ENCODE measurements at places on chromosomes 6 and 20.

DNA sequence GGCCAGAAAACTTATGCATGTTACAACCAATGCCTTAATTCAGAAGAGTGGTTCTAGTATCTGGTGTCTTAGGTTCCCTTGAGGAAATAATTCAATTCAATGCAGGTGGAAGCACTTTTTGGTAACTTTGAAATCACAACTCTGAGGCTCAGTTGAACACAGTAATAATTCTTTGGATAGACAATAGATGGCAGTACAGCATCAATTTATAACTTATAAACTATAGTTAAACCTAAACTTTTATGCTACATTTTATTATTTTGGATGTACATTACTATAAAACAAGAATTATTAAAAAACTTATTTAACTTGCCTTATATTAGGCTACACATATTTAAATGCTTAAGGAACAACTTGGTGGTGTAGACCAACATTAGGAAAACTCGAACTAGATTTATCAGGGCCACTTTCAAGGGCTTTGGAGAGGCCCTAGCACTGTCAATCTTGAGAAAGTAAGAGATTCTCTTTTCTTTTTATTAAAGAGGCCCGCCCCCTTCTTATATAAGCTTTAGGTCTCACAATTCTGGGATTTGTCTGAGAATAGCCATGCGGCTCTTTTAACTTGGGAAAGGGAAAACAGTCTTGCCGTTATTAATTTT is 85.9 kb downstream of the CRYBG1 start:
- no peak for DNase-seq

DNA sequence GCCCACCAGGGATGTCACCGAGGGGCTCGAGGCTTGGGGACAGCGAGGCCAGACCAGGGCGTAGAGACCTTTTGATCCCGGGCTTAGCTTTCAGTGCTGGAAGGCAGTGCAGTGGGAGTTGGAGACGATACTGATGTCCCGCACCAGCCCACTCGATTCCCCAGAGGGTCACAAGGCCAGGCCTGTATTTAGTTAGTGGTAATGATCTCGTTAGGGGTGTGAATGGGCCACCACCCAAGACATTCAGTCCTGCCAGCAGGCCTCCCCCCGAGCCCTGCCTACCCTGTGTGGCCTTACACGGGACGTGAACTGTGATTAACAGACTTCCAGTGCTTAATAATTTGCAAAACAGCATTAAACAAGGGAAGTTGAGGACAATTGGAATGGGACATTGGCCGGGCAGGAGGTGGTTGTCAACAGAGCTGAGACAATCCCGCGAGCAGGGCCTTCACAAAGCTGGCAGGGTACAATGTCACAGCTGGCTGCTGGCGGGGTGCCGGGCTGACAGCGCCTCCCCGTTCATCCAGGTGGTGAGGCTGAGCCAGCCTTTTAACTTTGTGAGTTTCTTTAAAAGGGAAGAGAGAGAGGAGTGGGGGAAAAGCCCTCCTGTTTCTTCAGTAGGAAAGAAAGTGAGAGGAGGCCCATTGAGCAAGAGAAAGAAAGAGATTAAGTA is 175.3 kb upstream of the RALGAPA2 start:
- DNase-seq: no peak

- DNase-seq: peak; percentile 37
These were observed 622.6 kb downstream of the EPM2A start for GRCh38 chr6:145112711-145113148.

DNA sequence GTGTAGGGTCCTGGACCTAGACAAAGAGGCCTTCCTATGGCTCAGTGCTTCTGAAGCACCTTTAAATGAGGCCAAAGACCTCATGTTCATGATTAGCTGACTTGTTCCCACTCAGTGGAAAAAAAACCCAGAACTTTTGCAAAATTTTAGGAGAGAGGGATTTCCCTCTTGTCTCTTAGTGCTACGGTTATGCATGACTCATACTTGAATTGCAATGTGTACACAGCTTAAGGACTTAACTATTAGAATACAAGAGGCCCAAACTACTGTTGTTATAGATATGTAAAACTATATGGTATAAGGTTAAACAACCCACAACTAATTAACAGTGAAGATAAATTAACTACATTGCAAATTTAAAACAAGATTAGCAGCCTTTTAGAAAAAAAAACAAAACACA is 32.3 kb upstream of the HLA-A start:
- no peak for DNase-seq

- DNase-seq: peak; percentile 75
These were observed 69.6 kb downstream of the SSR1 start for GRCh38 chr6:7243179-7243981.

DNA sequence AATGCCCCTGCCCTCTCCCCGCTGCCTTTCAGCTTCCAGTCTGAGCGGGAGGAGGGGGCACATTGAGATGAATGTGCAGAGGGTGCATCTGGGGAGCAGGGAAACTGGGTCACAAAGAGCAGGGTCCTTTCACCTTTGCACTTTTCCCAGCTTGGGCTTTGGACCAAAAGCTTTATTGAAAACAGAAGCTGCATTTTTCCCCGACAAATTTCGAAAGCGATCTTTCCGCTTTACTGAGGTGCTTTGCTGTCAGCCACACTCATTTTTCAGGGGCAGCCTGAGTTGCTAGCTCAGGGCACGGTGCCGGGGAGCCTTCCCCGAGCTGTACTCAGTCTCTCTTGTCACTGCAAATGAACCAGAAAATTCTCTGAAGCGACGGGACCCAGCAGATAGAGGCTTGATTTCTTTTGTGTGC is 283.7 kb upstream of the SOX4 start:
- DNase-seq: no peak

GRCh38 chr6:2108700-2109306 is 136.6 kb downstream of the GMDS start:
- DNase-seq: no peak

DNA sequence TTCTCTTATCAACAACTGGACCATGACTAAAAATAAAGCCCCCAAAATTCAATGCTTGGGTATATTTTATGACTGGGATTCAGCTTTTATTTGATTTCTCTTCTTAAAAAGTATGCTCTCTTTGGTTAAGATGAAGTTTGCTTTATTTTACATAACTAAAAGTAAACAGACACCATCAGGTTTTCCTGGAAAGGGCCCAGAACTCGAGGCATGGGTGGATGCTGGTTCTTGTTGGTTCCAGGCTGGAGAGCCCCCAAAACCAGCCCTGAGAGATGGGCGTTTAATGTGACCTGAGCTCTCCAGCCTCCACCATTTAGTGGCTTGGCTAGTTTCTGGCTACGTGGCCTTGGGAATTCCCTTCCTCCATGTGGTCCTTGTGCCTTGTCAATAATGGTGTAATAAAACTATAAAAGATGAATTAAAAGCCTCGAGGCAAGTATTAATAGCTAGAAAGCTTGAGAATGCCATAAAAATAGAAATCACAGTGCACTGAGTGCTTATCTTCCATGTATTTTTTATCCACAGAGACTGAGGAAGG is 34.1 kb downstream of the BANF2 start:
- DNase-seq: no peak
